ENCODE measurements at places on chromosomes 2 and 18. TPM values are rescaled to one million over a fixed set of nuclear protein-coding genes. Genes with fewer than 3 reads are reported as not detected.

DOK6 gene
- total RNA-seq, result 5.7 TPM

DNA sequence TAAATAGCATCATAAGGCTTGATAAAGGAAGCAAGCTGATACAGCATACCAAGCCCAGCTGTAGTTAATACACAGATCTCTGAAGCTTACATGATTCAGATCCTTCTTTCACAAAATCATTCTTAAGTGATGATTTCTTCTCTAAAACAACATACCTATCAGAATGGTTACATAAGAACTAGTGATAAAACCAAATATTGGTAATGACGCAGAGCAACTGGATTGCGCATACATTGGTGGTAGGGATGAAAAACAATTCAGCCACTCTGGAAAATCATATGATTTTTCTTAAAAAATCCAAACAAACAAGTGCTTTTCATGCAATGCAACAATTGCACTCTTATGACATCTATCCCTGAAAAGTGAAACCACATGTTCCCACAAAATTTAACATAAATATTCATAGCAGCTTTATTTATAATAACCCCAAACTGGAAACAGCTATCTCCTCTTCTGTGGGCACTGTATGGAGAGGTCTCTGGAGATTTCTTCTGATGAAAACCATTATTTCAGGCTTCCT lies 153.6 kb upstream of the DSEL start:
- DNase-seq, result no peak

ZSWIM2 gene
- total RNA-seq, result not detected

DNA sequence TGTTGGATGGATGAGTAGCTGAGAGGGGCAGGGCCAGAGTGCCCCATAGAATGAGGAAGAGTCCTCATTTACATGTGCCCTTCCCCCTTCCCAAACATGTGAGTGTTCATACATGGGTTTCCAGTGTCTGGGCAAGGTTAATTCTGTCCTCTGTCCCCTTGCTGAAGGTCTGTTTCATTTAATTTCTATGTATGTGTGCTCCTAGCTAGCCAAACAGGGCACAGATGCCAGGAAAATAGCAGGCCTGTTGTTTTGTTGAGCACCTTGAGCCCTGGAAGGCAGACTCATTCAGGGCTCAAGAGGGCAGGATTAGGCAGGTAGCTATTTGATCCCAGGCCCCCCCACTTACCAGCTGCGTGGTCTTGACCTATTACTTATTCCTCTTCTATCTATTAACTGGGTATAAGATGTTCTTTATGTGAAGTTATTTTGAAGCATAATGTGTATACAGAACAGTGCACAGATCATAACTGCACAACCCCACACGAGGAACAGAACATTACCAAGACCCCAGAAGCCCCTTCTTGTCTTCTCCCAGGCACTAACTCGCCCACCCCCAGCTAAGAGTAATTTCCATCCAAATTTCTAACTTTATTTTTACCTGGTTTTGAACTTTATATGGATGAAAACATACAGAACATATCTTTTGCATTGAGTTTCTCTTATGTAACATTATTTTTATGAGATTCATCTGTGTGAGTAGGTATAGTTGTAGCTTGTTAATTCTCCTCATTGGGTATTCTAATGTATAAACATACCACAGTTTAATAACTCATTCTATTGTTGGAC lies 164.3 kb downstream of the RPIA start:
- no peak for DNase-seq

- DNase-seq, result no peak
Observed at GRCh38 chr2:176074919-176075425, 8.8 kb downstream of the EVX2 start.

DNA sequence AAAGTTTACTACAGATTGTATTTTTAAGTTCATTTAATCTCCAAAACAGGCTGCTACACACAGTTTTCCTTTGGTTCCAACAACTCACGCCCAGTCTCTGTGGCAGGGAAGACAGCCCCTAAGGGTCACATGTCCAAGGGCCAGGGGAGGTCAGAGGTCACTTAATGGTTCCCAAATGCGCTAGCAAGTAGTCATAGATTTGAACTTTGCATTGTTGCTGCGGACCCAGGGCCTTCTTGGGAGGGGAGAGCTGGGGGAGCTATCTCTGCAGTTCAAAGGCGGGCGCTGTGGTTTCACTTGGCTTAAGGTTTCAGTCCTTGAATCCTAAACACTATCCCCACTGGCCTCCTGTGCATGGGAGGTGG lies 74.8 kb upstream of the ZNF532 start:
- DNase-seq, result no peak

DNA sequence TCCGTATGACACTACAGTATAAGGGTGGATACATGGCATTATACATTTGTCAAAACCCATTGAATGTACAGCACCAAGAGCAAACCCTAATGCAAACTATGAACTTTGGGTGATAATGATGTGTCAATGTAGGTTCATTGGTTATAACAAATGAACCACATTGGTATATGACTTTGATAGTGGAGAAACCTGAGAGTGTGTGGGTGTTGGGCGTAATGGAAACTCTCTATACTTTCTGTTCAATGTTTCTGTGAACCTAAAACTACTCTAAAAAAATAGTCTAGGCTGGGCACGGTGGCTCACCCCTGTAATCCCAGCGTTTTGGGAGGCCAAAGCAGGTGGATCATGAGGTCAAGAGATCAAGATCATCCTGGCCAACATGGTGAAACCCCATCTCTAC lies 6.5 kb upstream of the ACTG2 start:
- no peak for DNase-seq

GRCh38 chr2:120985997-120986651 lies 250.5 kb downstream of the GLI2 start:
- DNase-seq, result no peak

- DNase-seq, result no peak
Observed at GRCh38 chr2:102269200-102269524, 42.2 kb upstream of the IL1RL1 start.

SPDYA gene
- total RNA-seq, result 2.8 TPM

DNA sequence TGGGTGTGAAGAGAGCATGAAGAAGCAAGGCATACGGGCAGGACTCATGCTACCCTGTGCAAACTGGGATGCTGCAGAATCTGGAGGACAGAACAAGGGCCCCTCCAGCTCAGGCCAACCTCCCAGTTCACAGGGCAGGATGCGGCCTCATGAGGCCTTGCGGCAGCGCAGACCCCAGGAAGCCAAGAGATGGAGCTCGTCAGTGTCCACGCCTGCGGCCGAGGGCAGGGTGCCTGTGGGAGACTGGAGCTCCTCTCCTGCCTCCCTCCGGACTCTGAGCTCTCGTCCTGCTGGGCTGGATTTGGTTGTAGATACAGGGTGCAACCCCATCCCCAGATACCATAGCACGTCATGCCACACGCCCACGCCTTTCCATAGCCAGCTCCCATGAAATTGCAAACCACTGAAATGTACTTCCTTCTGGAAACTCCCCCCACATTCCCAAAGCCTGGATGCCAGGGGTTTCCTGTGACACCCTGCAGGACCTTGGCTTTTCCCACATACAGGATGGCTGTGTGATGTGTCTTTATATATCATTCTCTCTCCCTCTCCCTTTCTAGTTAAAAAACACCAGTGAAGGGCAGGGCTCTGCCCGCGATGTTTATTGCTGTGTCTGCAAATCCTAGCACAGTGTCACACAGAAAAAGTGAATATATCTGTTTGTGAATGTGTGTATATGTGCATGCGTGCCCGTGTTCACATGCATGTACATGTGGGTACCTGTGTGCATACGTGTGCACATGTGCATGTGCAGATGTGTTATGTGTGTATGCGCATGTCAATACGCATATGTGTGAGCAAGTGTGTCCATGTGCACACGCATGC lies 12.3 kb upstream of the SNTG2 start:
- no peak for DNase-seq

DNA sequence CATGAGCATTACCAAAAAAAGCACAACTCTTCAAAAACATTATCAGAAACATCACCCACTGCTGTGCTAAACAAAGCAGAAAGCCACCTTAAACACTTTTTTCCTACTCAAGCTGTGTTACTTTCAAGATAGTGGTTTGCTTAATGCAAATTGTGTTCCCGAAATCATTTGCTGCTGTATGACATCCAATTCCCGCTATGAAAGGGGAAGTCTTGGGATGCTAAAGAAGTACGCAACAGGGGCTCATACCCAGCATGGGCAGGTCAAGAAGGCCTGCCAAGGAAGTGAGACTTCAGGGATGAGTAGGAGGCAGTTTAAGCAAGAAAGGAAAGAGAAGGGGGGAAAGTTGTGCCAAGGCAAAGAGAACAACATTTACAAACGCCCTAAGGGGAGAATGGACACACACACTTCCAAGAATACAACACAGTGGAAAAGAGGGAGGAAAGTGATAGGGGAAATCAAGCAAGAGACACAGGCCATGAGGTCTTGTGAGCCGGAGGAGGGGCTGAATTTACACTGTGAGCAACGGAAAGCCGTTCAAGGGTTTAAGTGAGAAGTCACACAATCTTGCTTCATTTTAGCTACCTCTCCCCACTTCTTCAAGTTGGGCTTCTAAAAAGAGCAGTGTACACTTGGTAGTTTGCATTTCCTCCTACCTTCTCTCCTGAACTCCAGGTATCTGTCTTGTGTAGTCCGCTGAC lies 4.0 kb downstream of the PTPN2 start:
- no peak for DNase-seq

- no peak for DNase-seq
Observed at GRCh38 chr18:6746386-6746960, 17.0 kb downstream of the ARHGAP28 start.

TMEM169 gene
- total RNA-seq, result 0.72 TPM
